Fibroblast of upper back skin (primary cell): ENCODE measurements at places on chromosomes 3 and 15.

GRCh38 chr3:124851136-124851535 lies 36.0 kb downstream of the ITGB5 start:
- DNase-seq: no peak

DNA sequence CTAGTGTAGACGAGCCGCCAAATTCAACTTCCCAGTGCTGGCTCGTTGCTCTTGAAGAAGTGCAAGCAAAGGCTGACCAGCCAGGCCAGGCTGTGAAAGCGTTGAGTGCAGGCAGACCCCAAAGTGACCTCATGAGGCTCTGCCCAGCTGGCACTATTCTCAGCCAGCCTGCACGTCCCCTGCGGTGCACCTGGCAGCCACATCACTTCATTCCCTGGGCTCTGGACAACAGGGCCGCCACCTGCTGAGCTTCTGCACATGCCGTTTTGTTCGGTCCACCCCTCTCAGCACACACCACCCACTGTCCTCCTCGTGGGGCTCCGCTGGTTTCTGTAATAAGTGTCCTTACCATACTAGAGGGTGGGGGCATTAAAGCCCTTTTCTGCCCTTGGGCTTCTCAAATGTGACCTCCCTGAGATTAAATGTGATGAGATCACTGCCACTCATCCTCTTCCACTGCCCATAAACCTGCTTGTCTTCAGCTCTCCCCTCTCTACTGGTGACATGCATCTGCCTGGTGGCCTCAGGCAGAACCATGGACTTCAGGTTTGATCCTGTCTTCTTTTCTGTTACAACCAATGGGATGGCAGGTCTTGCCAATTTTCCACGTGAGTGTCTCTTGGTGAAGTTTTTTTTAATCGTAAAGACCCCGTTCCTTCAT lies 6.1 kb downstream of the RASGRF1 start:
- DNase-seq: no peak

- no peak for DNase-seq
Observed at GRCh38 chr3:16328124-16328523, 63.1 kb downstream of the OXNAD1 start.

- DNase-seq: peak; percentile 80
Observed at GRCh38 chr3:151827816-151828215, 13.9 kb downstream of the AADAC start.

GRCh38 chr15:92586966-92587365 lies 68.6 kb downstream of the FAM174B start:
- DNase-seq: no peak

GRCh38 chr15:38349251-38349650 lies 96.6 kb downstream of the SPRED1 start:
- DNase-seq: no peak

DNA sequence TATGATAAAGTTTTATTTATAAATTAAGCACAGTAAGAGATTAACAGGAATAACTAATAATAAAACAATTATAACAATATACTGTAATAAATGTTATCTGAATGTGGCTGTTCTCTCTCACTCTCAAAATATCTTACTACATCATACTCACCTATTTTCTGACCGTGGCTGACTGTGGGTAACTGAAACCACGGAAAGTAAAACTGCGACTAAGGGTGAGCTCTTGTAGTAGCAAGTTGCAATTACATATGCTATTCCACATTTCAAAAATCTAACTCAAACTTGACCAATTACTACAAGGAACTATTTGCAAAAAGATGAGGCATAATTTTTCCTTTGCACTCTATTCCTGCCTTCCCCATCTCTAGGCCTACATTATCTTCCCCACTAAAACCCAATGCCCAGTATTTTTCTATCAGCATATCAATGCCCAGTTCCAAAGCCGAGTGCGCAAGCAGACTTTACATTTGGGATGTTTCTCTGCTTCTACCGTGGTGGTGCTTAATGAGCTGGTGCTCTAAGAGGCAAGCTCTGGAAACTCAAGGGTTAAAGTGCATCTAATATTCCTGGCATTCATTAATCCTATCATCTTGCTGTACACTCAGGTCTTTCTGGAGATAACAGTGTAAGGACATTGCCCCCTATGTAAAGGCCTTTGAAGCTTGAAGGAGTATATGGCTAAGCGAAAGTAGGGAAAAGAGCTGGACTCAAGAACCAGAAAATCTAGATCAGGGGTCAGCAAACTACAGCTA lies 6.7 kb downstream of the PCYT1A start:
- no peak for DNase-seq

DNA sequence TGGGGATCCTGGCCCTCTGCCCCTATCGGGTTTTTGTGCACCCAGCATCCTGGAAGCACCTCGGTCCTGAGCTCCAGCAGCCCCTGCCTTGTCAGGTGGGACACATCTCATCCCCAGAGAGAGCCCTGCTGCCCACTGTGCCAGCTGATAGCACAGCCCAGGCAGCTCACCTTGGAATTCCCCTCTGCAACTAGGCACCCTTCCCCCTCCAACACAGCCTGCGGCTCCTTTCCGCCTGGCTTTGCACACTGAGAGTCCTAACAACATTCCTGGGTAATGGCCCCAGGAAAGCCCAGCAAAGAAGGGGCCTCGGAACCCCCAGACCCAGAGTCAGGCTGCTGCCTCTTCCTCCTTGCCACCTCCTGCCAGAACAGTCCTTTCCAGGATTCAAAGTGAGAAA lies 5.9 kb downstream of the HCN4 start:
- no peak for DNase-seq

- no peak for DNase-seq
Observed at GRCh38 chr3:32383136-32383711, 8.4 kb upstream of the CMTM7 start.

- DNase-seq: no peak
Observed at GRCh38 chr3:107931326-107931725, 159.5 kb downstream of the CD47 start.

DNA sequence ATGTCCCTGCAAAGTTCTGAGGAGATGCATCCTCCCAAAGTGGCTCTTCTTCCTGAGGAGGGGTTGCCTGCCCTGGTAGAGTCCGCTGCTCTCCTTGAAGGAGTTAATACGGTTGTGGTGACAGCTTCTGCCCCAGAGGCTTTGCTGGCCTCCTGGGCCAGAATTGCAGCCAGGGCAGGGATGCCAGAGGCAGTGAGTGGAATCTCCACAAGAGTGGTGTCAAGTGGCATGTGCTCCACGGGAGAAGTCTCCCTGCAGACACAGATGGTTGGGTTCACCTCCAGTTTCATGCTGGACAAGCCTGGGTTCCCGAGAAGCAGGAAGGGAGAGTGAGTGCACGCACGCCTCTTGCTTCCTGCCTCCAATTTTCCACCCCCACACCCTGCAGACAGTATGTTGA lies 105.5 kb downstream of the SLC25A26 start:
- DNase-seq: no peak
